NCI-H1092 (cell line): ENCODE measurements at places on chromosomes 12 and 14.

GRCh38 chr14:35750202-35750904, 58.7 kb downstream of the RALGAPA1 start:
- DNase-seq: no peak

DNA sequence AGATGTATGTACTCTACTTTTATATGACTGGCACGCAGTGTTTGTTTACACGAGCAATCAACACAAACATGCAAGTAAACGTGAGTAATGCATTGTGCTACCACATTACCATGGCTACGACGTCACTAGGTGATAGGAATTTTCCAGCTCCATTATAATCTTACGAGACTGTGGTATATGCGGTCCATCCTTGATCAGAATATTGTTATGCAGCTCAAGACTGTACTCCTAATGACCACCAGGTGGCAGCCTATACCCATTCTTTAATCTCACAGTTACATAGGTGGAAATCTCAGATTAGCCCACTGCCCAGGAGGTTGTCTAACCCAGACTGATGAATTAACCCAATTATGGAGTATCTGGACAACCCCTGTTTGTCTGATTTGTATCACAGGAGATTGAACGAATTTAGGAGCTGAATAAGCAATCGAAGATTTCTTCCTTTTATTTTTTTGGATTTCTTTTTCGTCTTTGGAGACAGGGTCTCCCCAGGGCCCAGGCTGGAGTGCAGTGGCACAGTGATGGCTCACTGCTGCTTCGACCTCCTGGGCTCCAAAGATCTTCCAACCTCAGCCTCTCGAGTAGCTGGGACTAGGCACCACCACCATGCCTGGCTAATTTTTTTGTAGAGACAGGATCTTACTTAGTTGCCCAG, 8.7 kb upstream of the TESPA1 start:
- DNase-seq: peak; percentile 40

- DNase-seq: no peak
Measured at GRCh38 chr12:110917467-110917866, 2.9 kb downstream of the MYL2 start.

- no peak for DNase-seq
Measured at GRCh38 chr12:116332705-116333380, 55.4 kb upstream of the MED13L start.

DNA sequence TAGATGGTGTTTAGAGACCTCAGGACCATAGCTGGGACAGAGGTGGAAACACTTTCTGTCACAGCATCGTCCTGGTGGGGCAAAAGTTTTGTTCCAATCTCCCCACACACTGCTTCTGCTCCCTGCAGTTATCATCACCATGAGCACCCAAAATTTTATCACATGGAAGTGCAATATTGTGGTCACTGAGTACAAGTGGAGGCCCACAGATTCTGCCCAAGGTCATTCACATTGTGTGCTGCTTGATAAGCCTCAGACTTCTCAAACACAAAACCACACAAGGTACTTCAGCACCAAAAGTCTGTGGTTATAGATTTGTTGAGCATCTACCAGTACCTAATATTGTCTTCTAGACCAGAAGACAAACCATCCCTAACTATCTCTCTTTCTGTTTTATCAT, 554 bp upstream of the KRT77 start:
- DNase-seq: no peak

DNA sequence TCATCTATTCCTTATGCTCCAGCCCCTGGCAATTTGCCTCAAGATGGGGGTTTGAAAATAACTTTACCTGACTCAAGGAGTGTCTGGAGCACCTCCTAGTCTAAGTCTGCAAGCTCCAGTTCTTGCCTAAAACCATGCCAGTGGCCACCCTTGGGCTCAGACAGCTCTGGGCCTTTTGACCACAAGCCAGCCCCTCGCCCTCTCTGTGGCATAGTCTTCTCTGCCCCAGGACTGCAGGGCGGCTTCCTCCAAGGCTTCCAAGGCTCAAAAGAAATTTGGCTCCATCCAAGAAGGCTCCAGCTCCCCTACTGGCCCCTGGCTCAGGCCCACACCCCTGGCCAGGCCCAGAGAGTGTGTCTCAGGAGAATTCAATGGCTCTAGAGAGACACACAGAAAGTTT, 14.8 kb downstream of the ACVRL1 start:
- no peak for DNase-seq

GRCh38 chr14:23449314-23449713, 13.9 kb upstream of the MYH7 start:
- no peak for DNase-seq

DNA sequence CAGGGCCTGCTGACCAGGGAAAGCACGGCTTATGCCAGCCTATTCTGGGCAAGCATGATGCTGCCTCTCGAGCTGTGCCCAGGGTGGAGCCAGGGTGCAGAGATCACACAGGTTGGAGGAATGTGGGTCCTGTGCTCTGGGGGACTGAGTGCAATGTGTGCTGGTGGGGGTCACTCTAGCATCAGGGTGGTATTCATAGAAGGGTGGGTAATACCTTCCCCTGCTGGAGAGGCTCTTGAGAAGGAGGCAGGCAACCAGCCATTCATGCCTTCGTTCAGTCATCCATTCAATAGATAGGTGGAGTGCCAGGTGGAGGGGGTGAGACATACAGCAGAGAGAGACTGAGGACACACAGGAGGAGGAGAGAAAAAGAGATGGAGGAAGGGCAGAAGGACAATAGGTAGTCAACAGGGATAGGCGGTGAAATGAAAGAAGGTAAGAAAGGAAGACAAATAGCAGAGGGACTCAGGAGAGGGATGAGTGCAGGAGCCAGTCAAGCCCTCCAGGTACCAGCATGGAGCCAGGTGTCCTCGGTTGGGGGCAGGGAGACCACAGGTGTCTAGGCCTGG, 5.2 kb upstream of the ZNF385A start:
- no peak for DNase-seq

DNA sequence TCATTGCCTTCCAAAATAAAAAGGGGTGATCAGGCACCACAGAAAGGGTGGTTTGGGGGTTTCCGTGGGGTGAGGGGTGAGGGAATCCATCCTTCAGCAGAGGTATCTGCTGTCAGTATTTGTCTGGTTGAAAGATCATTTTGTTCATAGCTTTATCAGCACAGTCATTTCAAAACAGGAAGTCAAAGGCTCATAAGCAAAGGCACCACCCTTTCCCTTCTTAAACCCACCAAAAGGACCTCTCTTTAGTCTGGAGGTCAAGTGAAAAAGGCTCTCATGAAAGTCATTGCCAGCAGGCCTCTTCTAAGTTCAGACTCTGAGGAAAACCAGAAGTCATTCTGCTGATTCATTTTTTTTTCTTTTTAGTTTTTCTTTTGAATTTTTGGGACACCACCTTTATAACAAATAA, 6.2 kb downstream of the CHST11 start:
- no peak for DNase-seq

GRCh38 chr12:29563636-29564035, 66.2 kb upstream of the OVCH1 start:
- no peak for DNase-seq

- DNase-seq: no peak
Measured at GRCh38 chr14:56268673-56269072, 150.5 kb downstream of the PELI2 start.

DNA sequence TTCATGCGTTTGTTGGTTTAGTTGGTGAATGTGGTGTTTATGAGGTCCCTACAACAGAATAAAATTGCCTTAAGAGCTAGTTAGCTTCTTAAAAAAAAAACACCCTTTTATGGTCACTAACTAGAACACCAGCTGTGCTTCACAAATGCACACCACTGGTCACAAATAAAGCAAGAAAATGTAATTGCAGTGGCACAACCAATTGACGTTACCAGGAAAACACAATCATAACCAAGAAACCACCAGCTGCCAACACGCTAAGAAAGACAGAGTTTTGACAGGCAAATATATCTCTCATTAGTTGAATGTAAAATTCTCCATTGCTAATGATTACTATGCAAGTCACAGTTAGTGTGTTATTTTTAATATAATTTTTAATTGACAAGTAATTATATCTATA, 389.9 kb downstream of the ADAMTS20 start:
- no peak for DNase-seq

- no peak for DNase-seq
Measured at GRCh38 chr14:38989922-38990546, 113.0 kb downstream of the SEC23A start.

DNA sequence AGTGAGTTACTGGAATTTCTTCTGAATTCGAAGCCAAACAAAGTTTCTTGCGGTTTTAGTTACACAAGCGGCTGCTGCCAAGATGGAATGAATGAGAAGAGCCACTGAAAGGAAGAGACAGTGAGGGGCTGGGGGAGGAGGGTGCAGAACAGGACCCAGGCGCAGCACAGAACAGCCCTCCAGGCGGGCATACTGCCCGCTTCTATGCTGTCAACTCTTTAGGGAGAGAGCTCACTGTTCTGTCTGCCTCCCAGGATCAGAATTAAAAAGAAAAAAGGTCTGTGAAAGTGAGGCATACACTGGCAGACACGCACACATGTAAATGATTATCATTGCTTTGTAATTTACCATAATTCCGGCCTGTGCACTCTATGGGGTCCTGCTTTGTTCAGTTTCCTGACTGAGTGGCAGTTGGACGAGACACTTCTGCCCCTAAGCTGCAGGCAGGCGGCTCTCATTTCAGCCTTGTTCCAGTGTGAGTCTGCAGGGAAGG, 231.6 kb downstream of the CACNA1C start:
- DNase-seq: no peak

GRCh38 chr12:65100140-65100539, 21.0 kb downstream of the WIF1 start:
- no peak for DNase-seq

DNA sequence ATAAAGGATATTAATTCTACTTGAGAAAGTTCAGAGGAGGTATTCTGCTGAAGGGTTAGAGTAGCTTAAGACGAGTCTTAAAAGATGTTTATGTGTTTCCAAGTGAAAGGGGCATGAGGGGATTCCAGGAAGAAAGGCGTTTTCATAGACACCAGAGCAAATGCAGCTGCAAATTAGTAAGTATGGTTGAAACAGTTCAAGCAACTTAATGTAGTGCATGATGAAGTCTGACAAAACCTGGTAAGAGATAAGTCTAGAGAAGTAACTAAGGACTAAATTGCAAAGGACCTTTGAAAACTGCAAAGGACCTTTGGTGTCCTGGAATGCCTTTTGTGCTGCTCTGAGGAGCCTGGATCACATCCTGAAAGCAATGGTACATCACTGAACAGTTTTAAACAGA, 11.5 kb downstream of the LUM start:
- no peak for DNase-seq

DNA sequence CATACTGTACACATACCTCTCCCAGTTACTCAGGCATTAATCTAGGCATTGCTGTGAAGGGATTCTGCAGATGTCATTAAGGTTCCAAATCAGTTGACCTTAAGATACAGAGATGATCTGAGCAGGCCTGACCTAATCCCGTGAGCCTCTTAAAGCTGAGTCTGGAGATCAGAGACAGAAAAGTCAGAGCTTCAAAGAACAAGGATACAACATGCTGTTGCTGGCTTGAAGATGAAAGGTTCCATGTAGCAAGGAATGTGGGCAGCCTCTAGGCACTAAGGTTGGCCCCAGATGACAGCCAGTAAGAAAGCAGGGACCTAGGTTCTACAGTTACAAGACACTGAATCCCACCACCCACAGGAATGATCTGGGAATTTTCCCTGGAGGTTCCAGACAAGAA, 81.1 kb downstream of the MAP1LC3B2 start:
- no peak for DNase-seq

DNA sequence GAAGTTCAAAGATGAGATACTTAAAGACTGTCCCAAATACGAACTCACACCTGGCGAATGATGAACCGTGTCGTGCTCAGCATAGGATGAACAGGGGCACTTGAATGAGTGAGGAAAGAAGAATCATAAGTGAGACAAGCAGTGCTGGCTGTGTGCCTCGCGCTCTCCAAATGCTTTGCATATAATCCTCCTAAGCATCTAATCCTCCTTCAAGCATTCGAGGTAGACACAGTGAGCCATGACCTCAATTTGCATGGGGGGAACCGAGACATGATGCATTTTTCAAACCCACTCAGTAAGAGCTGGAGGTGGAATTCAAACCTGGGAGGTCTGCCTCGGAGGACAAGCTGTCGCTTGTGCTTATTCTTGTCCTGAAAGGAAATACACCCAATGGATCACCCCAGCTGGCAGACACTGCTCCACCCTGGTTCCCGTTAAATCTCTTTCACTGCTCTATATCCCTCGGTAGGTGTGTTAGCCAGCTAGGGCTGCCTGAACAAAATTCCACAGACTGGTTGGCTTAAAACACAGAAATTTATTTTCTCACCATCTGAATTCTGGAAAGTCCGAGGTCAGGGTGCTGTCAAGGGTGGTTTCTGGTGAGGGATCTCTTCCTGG, 274.0 kb downstream of the SLC15A4 start:
- no peak for DNase-seq

DNA sequence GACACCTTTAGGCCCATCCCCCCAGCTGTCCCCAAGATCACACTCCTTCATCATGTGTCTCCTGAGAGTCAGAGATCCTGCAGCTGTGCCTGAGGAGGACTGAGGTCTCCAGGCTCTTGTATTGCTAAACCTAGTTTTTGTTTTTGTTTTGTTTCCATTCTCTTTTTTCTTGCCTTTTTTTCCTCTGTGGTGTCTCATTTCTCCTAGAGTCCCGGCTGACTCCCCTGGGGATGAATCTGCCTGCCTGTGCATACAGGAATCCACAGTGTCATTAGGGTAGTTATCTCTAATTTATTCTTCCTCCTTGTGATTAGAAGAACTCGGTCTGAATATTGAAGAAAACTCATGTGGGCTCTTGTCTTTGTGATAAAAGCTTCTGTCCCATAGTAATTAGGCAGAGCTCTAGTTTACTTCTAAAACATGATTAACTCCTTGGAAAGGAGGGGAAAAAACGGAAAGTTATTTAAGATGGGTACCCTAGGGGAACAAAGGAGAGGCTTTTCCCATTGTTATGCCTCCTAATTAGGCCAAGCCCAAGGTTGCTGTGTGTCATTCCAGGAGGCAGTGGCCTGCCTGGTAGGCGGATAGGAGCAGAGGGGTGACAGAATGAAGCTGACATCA, 343.2 kb downstream of the ZFP36L1 start:
- no peak for DNase-seq

DNA sequence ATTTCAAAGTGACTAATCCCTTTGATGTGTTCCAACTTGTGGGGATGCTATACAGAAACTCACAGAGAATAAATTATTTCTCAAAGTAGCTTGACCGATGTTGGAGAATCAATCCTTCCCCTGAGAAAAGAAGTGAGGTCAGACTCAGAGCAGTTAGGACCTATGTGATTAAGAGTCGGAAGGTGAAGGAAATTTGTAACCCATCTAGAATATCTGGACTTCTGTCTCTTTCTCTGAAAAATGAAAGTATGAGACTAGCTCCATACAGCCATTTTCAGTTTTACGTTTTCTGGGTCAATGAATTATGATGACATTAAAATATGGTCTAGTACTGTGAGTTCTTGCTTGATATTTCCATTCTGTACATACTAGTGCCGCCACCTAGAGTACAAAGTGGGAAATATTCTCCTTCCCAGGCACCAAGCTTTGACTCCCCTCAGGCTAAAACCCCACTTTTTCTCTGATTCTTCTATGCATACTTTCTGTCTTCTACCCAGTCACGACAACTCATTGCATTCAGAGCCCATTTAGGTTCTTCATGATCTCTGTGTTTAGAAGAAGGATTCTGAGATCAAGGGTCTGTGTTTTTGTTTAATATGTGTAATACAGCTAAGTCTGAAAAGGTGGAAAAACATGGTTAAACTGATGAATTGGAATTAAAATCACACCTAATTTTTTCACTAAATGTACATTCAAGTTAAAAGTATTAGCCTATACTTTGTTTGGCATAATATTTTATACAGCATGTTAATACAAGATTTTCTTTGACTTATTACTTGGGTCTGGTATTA, 6.9 kb upstream of the NTS start:
- peak; percentile 26 for DNase-seq

- no peak for DNase-seq
Measured at GRCh38 chr12:74334780-74335179, 202.9 kb upstream of the ATXN7L3B start.

- no peak for DNase-seq
Measured at GRCh38 chr14:56782711-56783110, 27.6 kb downstream of the OTX2 start.
